ENCODE measurements at places on chromosomes 13 and 19.

- peak; percentile 33 for DNase-seq
Observed at GRCh38 chr13:66513728-66514127, 716.4 kb downstream of the PCDH9 start.

- DNase-seq, result no peak
Observed at GRCh38 chr13:111952814-111953213, 114.1 kb upstream of the SOX1 start.

DNA sequence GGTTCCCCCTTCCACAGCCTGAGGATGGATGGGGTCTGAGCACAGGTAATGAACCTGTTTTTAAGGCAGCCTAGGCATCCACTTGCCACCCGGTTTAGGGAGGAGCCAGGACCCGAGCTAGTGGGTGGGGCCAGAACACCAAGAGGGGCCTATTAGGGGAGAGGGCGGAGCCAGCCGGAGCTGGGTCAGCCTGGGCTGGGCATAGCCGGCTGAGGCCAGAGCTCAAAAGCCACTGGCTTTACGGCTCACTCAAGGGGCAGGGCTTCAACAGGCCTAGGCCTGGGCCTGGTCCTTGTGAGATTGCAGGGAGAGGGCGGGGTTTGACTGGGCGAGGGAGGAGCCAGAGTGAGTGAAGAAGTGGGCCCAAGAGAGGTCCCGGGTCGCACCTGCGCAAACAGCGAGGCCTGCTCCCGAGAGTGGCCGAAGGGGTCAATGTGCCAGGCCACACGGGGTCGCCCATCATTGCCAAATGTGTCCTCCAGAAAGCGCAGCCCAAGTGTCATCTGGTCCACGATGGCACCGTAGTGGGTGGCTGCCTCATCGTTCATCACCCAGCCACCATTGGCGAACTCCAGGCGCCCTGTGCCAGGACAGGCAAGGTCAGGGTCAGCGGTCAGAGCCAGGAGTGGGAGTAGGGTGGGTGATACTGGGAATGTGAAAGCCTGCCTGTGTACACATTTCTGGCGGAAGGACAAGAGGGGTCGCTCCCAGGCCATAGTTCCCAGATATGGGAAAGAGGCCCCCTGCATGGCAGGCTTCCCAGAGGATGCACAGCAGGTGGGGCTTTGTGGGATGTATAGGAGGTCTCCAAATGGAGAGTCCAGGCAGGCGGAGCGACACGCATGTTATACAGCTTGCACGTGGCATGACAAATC is 1.9 kb downstream of the MAN2B1 start:
- DNase-seq, result no peak

- DNase-seq, result no peak
Observed at GRCh38 chr13:70571221-70571620, 463.0 kb upstream of the KLHL1 start.

- no peak for DNase-seq
Observed at GRCh38 chr13:30148171-30148754, 159.1 kb downstream of the KATNAL1 start.

DNA sequence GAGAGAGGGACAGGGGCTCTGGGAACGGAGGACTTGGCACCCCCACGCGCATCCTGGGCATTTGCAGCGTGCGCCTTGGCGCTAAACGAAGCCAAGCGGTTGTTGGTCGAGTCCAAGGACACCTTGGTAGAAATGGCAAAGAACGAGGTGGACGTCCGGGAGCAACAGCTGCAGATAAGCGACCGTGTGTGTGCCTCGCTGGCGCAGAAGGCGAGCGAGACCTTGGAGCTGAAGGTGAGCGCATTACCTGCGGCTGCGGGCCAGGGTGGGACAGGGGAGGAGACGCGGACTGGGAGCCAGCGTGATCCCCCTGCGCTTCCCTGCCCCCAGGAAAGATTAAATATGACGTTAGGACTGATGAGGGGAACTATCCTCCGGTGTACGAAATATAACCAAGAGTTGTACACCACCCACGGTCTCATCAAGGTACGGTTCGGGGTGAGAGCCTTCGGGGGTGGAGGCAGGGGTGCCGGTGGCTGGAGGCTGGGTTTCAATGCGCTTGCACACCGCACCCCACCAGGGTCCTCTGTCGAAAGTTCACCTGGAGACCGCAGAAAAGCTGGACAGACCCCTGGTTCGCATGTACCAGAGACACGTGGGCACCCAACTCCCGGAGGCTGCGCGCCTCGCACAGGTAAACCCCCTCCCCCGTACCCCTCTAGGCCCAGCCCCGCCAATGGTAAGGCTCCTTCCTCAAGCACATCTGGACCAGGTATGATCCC is 27.8 kb upstream of the CASP14 start:
- no peak for DNase-seq

GRCh38 chr13:49302817-49303216 is 55.1 kb downstream of the CDADC1 start:
- DNase-seq, result no peak

GRCh38 chr19:28961772-28962500 is 251.0 kb downstream of the UQCRFS1 start:
- peak; percentile 77 for DNase-seq

DNA sequence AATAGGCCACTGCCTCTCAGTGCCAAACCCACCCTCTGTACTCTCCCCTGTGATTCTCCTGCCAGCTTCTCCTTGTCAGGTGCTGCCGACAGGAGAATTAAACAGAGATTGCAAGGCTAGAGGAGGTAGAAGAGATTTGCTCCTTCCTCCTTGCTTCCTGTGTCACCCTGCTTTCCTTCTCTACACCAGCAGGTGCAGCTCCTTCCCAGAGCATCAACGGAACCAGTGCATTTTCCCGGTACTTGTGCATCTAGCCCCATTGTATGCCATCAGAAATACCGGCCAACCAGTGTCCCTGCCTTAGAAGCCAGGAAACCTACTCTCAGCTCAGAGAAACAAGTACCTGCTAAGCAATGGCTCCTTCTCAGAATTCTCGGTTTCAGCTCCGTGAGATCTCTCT is 253.2 kb downstream of the SUCLA2 start:
- no peak for DNase-seq

- no peak for DNase-seq
Observed at GRCh38 chr13:36432106-36432544, at the start of gene CCNA1. Gene CCNA1, plus strand, starts transcription at chr13:36432495. Its CDS starts 562 bp downstream, at chr13:36433057.

DNA sequence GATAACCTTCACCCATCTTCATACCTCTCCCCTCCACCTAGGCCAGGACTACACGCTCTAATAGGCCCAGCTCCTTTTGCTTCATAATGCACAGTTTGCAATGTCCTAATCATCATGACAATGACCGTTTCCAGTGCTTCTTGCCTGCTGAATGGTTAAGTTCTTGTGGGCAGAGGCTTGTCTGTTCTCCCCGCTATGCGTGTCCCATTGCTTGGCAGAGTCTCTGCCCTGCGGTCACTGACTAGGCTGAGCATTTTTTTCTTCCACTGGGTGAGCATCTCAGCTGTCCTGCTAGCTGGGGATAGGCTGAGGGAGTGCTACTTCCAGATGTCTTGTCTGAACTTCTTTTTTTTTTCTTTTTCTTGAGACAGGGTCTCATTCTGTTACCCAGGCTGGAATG is 314.7 kb downstream of the UQCRFS1 start:
- DNase-seq, result no peak

DNA sequence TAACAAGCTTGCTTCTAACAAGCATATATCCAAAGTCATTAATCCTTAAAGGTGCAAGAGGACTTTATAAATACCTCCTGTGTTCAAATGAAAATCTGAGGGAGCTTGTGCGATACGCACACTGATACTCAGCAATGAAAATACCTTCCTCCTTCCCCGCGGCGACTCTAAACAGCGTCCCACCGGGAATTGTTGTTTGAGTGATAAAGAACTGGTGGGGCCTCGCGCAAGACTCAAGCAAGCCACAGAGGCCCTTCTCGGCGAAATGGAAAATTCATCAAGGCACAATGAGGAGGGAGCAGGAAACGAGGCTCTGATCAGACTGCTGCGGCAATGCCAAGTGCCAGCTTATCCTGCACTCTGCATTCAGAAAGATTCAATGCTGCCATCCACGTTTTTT is 126.7 kb downstream of the ABCC4 start:
- DNase-seq, result no peak

GRCh38 chr19:35216833-35217648 is 11.5 kb downstream of the FAM187B start:
- no peak for DNase-seq

- DNase-seq, result no peak
Observed at GRCh38 chr13:66967811-66968597, 262.1 kb downstream of the PCDH9 start.

DNA sequence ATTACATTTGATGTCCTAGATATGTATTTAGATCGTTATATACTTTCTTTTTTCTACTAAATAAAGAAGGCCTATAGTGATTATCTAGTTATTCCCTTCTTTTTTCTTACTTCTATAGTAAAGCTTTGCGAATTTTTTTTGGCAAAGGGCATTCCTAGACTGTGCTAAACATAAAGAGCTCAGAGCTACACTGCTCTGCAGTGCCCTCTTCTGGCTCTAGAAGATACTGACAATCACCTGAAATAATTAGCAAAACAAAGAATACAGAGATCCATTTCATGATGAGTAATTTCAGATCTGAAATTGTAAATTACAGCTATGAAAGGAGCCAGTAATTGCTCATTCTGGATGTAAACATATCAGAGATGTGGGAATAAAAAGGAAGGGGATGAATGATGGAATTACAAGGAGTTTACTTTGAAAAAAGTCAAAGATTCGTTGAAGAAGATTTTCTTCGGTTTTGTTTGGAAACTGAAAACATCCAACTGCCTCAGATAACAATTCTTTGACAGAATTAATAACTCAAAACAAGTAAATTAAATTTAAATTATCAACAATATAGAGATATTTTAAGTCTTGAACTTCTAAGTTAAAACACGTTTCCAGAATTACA is 288.5 kb downstream of the NALCN start:
- DNase-seq, result no peak

GRCh38 chr19:56132316-56132822 is 8.7 kb upstream of the ZNF444 start:
- no peak for DNase-seq

- no peak for DNase-seq
Observed at GRCh38 chr13:28741084-28741491, 22.3 kb upstream of the SLC46A3 start.

DNA sequence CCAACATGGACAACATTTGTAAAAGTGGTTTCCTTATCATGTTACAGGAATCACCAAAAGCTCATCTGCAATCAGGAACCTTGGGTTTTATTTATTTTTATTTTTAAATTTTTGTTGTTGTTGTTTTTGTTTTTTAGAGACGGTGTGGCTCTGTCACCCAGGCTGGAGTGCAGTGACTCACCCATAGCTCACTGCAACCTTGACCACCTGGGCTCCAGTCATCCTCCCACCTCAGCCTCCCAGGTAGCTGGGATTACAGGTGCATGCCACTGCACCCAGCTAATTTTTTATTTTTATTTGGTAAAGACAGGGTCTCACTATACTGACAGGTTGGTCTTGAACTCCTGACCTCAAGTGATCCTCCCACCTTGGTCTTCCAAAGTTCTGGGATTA is 13.6 kb upstream of the SERP2 start:
- DNase-seq, result no peak

DNA sequence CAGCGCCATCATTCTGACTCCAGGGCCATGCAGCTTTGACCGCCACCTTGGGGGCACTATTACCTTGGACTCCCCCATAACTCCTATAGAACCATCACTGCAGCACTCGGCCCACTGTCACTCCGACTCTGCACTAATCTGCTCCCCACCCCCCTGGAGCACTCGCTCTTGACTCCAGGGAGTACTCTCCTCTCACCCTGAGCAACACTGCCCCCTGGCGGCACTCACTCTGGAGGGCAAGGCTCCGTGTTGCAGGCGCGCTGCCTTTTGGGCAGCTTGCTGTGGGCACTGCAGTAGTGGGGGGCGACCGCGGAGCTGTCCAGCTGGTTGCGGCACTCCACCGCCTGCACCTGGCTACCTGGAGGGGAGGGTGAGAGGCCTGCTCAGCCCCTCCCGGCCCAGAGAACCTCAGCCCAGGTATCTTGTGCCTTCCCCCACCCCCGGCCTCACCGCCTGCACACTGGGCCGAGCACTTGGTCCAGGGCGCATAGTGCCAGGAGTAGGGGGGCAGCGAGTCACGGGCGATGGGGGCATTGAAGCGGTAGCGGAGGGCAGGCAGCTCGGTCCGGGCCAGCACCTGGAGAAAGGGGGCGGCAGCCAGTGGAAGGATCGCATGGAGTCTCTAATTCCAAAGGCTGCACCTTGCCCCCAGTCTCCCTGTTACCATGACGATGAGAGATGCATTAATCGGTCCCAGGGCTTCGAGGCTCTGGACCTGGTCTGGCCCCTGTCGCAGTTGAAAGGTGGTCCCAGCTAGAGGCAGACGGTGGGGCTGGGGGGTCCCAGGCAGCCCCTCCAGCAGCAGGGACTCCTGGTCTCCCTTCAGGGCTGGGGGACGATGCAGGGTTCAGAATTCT is 8.9 kb upstream of the MYO1F start:
- DNase-seq, result no peak

DNA sequence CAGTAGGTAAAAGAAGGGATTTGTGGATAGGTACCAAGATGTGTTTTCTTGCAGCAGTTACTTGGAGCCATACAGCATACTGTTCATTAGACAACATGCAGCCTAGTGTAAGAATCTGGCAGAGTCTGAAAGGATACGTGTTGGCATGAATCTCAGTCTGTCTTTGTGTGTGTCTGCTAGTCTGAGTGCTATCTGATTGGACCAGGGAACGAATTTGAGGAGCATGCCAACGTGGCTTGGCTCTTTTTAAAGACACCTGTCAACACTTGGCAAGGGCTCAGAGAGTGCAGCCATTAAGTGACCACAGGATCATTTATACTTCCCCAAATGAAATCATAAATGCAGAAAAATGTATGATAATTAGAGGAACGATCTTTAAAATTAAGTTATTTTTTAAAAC is 27.6 kb upstream of the ATXN8OS start:
- DNase-seq, result no peak

DNA sequence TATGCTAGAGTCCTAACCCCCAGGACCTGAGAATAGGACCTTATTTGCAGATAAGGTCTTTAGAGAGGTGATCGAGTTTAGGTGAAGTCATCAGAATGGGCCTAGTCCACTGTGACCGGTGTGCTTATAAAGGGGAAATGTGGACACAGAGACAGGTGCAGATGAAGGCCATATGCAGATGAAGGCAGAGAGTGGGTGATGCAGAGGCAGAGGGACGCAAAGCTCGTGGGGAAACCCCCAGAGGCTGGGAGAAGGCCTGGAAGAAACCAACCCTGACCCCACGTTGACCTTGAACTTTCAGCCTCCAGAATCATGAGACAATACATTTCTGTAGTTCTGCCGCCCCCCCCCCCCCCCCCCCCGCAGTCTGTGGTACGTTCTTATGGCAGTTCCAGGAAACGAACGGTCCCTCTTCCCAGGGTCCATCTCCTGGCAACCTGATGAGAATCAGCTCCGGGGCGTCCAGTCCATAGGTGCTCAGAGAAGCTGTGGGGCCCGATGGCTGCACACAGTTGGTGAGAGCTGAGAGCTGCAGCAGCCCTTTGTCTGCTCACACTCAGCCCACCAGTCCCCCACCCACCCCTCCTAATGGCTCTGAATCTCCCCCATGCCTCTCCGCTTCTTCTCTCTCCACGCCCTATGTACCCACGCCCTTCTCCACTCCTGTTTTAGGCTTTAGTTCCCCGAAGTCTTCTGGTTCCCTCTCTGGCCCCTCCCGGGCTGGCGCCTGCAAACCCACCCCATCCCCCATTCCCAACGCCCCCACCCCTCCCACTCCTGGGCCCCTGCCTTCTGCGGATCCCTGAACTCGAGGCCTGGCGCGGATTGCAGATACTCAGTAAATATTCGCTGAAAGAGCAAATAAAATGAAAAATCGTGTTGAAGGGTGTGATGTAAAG is 218.3 kb upstream of the MAB21L1 start:
- DNase-seq, result no peak
